A673 (cell line): ENCODE measurements at places on chromosomes 2 and 18. TPM values are rescaled to one million over a fixed set of nuclear protein-coding genes. Genes with fewer than 3 reads are reported as not detected.

CDKL4 gene
- 0.79 and 1.1 TPM in 2 replicates for total RNA-seq

DTNA gene
- 18.6 and 20.0 TPM in 2 replicates for total RNA-seq

- H3K4me3 ChIP-seq: no peak overlapping the region
- no peak overlapping the region for H3K27ac ChIP-seq
- peaks cover 11% of the 10 kb centered on the region for H3K4me1 ChIP-seq
- no peaks in the 10 kb centered on the region for H3K36me3 ChIP-seq
Observed at GRCh38 chr2:187429989-187430388, 18.1 kb downstream of the CALCRL start.

SPATA3 gene
- total RNA-seq: not detected in 2 replicates

SMPD4 gene
- 105 and 108 TPM in 2 replicates for total RNA-seq

FOSL2 gene
- 5.3 and 12.2 TPM in 2 replicates for total RNA-seq

DNA sequence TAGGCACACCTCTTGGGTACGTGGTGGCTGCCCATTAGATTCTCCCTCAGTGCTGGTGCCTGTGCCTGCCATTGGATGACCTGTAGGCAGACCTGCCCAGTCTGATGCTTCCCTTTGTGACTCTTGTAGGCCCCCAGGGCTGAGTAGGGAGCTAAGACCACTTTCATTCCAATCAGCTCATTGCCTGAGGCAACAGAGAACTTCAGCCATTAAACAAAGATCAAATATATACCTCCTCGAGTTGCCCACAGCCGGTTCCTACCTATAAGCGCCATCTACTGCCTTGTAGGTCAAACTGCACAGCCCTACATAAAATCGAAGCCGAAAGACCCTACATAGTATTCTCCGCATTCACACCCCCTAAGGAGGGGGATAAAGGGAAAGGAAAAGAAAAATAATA, 184.6 kb downstream of the ETAA1 start:
- H3K27me3 ChIP-seq: no peaks in the 10 kb centered on the region
- H3K36me3 ChIP-seq: no peaks in the 10 kb centered on the region
- H3K4me3 ChIP-seq: no peak overlapping the region
- H3K4me1 ChIP-seq: no peaks in the 10 kb centered on the region
- DNase-seq: peak; percentile 45
- no peak overlapping the region for H3K27ac ChIP-seq

- no peak overlapping the region for H3K27ac ChIP-seq
- DNase-seq: no peak
- no peaks in the 10 kb centered on the region for H3K27me3 ChIP-seq
- no peak overlapping the region for H3K4me3 ChIP-seq
- no peaks in the 10 kb centered on the region for H3K4me1 ChIP-seq
Observed at GRCh38 chr18:73829146-73829545, 318.5 kb downstream of the FBXO15 start.

WNT10A gene
- total RNA-seq: 0.47 and 0.81 TPM in 2 replicates

DNA sequence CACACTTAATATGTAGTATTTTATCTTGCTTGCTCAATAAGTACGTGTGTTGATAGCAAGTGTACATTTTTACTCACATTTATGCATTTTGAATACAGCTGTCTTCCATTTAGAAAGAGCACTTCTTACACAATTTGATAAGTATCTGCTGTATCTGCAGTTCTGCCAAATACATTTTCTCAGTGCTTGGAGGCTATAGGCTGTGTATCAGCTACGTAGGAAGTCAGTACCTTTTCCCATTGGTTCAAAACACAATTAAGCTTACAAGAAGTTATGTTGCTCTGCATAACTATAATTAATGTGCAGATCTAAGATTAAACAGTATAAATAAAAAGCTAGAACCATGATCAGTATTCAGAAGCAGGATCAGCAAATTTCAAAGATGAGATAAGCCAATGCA, 503.6 kb upstream of the SMIM21 start:
- H3K27me3 ChIP-seq: no peaks in the 10 kb centered on the region
- H3K4me3 ChIP-seq: no peak overlapping the region
- DNase-seq: no peak
- H3K36me3 ChIP-seq: no peaks in the 10 kb centered on the region
- no peaks in the 10 kb centered on the region for H3K4me1 ChIP-seq

GRCh38 chr18:22556222-22557167, 138.8 kb upstream of the CTAGE1 start:
- H3K36me3 ChIP-seq: no peaks in the 10 kb centered on the region
- H3K27me3 ChIP-seq: peaks cover 77% of the 10 kb centered on the region
- H3K27ac ChIP-seq: no peak overlapping the region
- H3K4me1 ChIP-seq: peaks cover 7% of the 10 kb centered on the region
- H3K4me3 ChIP-seq: no peak overlapping the region

ZCCHC2 gene
- total RNA-seq: 11.5 and 12.3 TPM in 2 replicates

EN1 gene
- total RNA-seq: not detected in 2 replicates

- H3K27me3 ChIP-seq: no peaks in the 10 kb centered on the region
- no peaks in the 10 kb centered on the region for H3K4me1 ChIP-seq
- no peaks in the 10 kb centered on the region for H3K36me3 ChIP-seq
- no peak overlapping the region for H3K4me3 ChIP-seq
- H3K27ac ChIP-seq: no peak overlapping the region
Observed at GRCh38 chr2:185862657-185863398, 124.2 kb downstream of the FSIP2 start.

MALL gene
- 0.17 and 0.24 TPM in 2 replicates for total RNA-seq

DNA sequence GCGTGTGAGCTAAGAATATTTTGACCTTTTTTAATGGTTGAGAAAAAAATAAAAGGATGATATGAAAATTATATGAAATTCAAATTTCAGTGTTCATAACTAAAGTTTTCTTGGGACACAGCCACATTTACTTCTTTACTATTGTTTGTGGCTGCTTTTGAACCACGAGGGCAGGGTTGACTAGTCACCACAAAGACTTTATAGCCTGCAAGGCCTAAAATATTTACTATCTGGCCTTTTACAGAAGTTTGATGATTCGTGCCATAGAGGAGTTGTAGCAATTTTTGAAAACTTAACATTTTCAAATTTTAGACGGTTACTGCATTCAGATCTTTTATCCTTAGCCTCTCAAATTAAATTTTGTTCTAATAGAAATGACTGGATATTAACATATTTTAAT, 69.9 kb downstream of the LIMS1 start:
- H3K4me1 ChIP-seq: no peaks in the 10 kb centered on the region
- no peaks in the 10 kb centered on the region for H3K36me3 ChIP-seq
- DNase-seq: no peak
- no peaks in the 10 kb centered on the region for H3K27me3 ChIP-seq

DNA sequence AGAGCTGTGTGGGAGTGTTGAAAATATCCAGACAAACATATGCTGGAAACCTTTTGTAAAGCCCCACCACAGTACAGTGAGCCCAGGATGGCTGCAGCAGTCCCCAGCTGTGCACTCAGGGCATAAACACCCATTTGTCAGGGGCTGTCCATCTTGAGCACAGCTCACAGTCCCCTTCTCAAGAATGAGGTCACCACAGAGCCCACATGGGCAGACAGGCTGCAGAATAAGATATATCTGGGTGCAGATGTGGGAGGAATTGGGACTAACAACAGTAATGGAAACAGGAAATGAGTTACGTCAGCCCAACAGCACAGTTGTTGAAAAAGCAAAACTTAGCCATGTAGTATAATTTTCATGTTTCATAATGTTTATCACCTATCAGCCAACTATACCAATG, 219.6 kb downstream of the ETAA1 start:
- H3K4me1 ChIP-seq: peaks cover 12% of the 10 kb centered on the region
- no peaks in the 10 kb centered on the region for H3K27me3 ChIP-seq
- DNase-seq: peak; percentile 45
- no peaks in the 10 kb centered on the region for H3K36me3 ChIP-seq
- no peak overlapping the region for H3K27ac ChIP-seq
- H3K4me3 ChIP-seq: no peak overlapping the region

DNA sequence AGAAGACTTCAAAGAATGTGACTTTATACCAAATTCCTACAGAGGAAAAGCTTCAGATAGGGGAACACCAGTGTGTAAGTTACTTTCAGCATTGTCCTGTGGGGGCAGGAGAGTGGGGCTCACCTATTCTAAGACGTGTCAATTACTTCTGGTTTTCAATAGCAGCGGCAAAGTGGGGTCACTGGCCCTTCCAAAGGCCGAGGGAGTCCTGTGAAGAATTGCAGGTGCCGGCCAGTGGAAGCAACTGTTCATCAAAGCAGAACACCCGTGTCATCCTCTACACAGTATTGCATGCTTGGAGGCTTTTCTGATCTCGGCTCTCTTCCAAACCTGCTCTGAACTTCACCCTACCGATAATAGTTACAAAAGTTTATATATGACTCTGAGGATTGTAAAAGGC, 1176.5 kb upstream of the TMEFF2 start:
- no peak overlapping the region for H3K4me3 ChIP-seq
- no peaks in the 10 kb centered on the region for H3K4me1 ChIP-seq
- no peak for DNase-seq
- no peaks in the 10 kb centered on the region for H3K27me3 ChIP-seq
- no peaks in the 10 kb centered on the region for H3K36me3 ChIP-seq
- no peak overlapping the region for H3K27ac ChIP-seq

IMPACT gene
- total RNA-seq: 35.6 and 46.0 TPM in 2 replicates

CSRNP3 gene
- 39.5 and 47.7 TPM in 2 replicates for total RNA-seq

SH2D6 gene
- 0.52 and 1.1 TPM in 2 replicates for total RNA-seq

DNA sequence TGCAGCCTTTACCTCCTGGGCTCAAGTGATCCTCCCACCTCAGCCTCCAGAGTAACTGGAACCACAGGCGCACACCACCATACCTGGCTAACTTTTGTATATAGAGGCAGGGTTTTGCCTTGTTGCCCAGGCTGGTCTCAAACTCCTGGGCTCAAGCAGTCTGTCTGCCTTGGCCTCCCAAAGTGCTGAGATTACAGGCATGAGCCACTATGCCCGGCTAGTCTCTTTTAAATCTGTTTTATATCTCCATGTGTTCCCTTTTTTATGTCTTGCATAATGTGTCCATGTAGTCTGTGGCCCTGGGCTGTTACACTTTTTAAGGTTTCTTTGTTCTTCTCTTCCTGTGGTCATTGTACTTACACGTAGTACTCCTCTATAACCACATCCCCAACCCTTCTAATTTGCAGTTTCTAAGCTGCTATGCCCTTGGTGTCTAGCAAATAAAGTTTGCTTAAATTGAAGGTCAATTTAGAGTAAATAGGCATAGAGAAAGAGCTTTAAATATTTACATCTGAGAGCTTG, 168.2 kb downstream of the MCFD2 start:
- no peaks in the 10 kb centered on the region for H3K36me3 ChIP-seq

ARHGAP28 gene
- not detected in 2 replicates for total RNA-seq

DNA sequence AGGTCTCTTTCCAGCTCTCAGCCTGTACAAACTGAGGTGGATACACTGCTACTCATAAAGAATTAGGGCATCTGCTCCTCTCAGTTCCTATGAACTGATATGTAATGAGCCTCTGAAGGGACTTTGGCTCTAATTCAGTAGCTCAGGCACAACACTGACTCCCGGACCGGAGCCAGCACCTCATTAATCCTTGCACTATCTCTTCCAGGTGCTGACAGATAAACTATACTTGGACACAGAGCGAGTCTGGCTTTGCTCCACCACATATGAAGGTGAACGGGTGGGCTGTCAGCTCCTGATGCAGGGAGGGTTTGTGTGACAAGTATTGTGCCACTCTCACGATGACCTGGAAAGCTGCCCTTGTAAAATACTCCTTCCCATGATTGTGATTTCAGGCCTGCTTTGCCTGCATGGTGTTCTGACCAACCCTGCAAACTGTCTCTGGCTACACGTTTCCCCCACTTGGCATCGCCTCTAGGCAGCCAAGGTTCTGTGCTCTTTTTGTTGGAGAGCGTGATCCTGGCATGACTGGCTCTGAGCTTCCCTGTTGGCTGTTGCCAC, 111.6 kb upstream of the LMAN1 start:
- H3K27me3 ChIP-seq: peaks cover 14% of the 10 kb centered on the region
- no peaks in the 10 kb centered on the region for H3K36me3 ChIP-seq
- H3K4me3 ChIP-seq: no peak overlapping the region
- H3K4me1 ChIP-seq: no peaks in the 10 kb centered on the region
- no peak overlapping the region for H3K27ac ChIP-seq
- DNase-seq: no peak

AGFG1 gene
- 118 and 122 TPM in 2 replicates for total RNA-seq

DNA sequence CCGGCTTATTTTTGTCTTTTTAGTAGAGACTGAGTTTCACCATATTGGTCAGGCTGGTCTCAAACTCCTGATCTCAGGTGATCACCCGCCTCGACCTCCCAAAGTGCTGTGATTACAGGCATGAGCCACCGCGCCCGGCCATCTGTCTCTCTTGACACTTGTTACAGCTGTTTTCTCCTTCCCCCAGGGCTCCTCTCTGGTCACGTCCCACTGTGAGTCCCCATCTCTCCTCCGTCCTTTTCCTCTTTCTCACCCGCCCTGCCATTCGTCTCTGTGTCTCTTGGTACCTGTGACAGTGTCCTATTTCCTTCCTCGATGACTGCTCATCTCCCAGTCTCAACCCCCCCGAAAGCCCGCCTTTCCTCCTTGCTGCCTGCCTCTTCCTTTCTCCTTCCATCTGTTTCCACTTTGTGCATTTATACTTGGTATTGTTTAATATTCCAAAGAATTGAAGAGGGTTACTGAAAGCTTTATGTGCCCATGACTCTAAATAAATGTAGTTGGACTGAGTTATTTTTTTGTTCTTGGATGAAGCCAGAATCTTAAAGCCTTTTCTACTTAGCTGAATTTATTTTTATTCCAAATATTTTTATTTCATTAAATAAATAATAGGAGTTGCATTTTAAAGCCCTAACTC, 241.5 kb downstream of the SH3RF3 start:
- H3K27me3 ChIP-seq: no peaks in the 10 kb centered on the region
- no peak for DNase-seq
- no peak overlapping the region for H3K4me3 ChIP-seq
- H3K27ac ChIP-seq: no peak overlapping the region
- no peaks in the 10 kb centered on the region for H3K4me1 ChIP-seq
